Stimulated activated CD4-positive, alpha-beta T cell treated with anti-CD3 and anti-CD28 coated beads, Interleukin-1b, Interleukin-23, amount 100 ng/mL, for 1 hour (primary cell): ENCODE measurements at places on chromosomes 5 and 9.

GRCh38 chr9:764986-765385 lies 76.5 kb upstream of the DMRT1 start:
- no peak for DNase-seq

GRCh38 chr5:81750308-81751008 lies 439 bp downstream of the SSBP2 start:
- DNase-seq, result no peak

DNA sequence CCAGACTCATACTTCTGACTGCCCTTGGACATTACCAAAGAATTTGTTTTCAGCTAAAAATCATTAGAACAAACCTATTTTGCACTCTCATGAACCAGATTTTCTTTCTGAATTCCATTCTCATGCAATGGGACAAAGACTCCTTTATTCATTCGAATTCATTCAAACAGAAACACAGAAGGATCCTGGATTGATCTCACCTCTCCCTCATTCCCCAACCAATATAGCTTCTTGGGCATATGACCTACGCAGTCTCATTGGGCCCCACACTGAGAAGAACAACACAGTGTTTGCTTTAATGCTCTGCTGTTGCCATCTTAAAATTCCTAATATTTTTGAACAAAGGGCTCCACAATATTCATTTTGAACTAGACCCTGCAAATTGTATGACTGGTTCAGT lies 392.4 kb downstream of the CTNND2 start:
- DNase-seq, result no peak

DNA sequence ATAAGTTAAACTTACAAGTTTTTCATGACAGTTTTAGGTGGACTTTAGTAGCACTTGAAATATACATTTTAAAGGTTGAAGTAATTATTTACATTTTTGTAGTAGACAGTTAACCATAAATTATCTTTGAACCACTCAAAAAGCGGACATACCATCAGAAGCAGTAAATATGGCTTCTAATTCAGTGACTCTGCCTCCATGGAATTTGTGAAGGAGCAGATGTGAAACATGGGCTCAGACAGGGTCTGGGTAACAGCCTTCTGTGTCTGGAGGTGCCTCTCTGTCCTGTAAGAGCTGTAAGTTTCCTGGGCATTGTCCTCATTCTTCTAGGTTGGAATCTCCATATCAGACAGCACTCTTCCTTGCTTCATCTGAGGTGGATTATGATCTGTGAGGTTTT lies 12.4 kb downstream of the RLN2 start:
- no peak for DNase-seq

DNA sequence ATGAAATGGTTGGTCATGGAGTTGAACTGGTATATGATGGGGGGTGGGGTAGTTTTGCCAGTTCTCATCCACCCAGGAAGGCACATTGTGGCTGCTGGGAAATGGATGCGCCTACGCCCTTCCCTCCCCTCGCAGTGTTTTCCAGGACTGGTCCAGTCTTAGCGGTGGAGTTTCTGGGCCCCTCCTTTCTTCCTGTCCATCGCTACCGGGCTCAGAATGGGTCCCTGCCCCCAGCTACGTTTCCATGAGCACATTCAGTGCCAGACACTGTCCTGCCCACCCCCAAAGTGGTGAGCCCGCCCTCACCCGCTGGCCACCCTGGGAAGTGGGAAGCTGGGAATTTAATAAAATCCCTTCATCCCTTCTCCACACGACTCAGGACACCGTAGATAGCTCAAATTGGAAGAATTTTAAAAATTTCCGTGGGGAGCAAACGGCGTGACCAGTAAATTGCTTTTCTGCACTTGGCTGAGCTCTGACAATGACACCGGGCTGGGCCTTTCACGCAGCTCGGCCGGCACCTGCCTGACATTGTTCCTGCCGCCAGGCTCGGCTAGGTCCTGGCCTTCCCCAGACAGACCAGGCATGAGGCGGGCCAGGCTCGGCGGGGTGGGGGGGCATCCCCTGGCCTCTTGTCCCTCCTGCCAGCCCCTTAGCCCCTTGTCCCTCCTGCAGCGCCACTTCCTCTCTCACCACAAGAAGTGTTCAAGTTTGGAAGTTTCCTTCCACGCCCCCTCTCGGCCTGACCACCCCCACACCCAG lies 3.6 kb downstream of the FGF18 start:
- DNase-seq, result no peak

- no peak for DNase-seq
These were observed 36.3 kb upstream of the SETD9 start for GRCh38 chr5:56873056-56873455.

DNA sequence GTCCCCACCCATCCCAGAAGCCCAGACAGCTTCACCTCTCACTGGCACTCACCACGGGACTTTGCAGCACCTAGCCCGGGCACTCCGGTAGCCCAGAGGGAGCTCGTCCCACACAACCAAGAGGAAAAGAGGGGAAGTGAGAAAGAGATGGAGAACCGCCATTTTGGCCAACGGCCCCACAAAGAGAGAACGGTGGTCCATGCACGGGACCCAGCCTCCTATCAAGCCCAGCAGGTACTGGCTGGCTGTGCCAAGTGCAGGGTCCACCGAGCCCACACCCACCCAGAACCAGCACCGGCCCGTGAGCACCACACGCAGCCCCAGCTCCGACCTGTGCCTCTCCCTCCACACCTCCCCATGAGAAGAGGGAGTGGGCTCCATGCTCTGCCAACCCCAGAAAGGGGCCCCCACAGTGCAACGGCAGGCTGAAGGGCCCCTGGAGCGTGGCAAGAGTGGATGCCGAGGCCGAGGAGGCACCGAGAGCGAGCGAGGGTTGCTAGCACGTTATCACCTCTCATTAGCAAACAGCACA lies 78.5 kb upstream of the GCNT4 start:
- no peak for DNase-seq

DNA sequence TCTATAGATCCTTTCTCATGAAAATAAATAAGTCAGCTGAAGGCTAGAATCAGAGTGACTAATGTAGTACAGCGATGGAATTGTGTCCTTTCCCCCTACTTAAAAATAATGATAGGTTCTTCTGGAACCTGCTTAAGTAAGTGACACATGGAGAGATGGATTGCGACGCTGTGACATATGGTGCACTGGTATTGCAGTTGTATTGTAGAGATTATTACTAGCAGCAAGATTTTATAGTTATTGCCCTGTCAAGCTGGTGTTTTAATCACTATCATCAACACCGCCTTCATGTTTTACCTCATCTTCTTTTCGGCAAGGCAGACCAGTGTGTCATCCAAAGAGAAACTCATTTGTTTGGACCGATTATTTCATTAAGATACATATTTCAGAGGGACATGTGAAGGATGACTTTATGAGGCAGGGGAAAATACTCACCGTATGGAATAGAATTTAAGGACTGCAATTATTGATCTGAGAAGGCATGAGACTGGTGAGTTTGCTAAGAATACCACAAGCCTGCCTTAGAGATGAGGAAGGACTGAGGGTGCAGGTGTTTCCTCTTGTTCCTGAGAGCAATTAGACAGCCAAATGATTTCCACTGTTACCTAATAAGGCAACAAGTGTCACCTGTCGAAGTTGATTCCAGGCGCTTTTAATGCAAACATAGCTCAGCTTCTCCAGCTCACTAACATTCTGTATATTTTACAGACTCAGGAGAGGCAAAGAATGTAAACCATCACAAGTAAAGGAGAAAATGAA lies 1855.5 kb downstream of the MAT2B start:
- no peak for DNase-seq

DNA sequence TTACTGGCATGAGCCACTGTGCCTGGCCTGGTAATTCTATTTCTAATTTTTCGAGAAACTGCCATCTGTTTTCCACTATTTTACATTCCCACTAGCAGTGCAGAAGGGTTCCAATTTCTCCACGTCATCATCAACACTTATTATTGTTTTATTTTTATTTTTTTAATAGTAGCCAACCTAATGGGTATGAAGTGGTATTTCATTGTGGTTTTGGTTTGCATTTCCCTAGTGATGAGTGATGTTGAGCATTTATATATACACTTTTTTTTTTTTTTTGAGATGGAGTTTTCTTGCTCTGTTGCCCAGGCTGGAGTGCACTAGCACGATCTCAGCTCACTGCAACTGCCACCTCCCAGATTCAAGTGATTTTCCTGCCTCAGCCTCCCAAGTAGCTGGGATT lies 28.3 kb downstream of the WWC1 start:
- DNase-seq, result no peak

- DNase-seq, result no peak
These were observed 34.3 kb downstream of the CENPP start for GRCh38 chr9:92360083-92360482.

DNA sequence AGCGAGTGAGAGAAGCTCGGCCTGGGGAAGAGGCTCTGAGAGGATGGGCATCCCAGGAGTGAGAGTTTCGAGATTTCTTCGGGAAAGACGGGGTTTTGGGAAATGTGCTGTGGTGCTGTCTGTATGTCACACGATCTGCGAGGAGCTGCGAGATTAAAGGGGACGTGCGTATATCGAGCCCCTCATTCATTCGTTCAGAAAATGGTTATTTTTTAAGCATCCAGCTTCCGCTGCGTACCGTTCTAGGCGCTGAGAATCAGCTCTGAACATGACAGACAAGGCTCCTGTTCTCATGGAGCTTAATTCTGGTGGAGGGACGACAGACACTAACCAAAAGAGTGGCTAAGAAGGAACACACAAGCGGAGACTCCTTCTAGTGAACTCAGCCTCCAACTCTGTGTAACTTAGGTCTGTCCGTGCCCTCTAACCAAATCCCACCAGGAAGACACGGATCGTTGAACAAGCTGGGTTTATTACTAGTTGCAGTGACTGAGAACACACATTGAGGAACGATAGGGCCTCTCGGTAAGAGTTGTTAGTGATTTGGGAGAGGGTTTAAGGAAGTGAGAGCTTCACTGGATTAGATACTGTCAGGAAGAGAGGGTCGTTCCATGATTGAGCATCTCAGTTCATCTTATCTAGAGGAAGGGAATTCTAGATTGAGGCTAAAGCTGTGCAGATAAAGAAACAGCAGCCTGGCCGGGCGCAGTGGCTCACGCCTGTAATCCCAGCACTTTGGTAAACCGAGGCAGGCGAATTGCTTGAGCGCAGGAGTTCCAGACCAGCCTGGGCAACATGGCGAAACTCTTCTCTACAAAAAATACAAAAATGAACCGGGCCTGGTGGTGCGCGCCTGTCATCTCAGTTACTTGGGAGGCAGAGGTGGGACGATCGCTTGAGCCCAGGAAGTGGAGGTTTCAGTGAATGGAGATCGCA lies 1.0 kb upstream of the FBXW11 start:
- no peak for DNase-seq

GRCh38 chr9:128495296-128495695 lies 9.2 kb upstream of the GLE1 start:
- no peak for DNase-seq

DNA sequence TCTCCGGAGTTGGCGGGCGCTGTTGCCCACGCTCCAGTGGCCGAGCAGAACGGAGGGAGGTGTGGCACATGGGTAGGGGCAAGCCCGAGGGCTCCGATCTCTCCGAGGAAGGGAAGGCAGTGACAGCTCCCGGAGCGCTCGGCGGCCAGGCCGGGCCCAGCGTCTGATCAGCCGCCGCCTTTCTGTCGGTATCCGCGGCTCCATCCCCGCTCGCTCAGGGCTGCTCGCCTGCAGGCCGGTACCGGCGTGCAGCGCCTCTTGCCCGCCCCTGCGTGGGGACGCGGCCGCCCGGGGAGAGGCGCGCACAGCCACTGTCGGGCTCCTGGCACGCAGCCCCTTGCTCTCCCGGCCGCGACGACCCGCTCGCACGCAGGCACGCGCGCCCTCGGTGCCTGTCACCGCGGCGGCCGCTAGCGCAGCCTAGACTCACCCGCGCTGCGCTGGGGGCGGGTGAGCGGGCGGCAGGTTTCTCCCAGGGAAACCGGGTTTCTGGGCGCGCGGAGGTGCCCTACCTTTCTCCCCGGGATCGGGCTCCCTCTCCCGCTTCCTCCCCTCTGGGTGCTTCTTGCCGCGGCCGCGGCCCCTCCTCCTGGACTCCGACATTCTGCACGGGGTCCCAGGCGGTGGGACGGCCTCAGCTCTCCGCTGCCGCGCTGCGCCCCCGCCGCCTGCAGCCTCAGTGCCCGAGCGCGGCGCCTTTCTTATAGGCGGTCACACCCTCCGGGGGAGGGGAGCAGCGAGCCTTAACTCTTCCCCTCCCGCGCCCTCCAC lies 108.4 kb downstream of the PSD2 start:
- no peak for DNase-seq

DNA sequence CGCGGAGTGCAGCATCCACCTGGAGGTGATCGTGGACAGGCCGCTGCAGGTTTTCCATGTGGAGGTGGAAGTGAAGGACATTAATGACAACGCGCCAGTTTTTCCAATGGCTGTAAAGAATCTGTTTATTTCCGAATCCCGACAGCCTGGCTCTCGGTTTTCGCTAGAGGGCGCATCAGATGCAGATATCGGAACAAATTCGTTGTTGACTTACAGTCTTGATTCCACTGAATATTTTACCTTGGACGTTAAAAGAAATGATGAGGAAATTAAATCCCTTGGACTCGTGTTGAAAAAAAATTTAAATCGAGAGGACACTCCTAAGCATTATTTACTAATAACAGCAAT lies 611 bp downstream of the PCDHA3 start:
- DNase-seq, result no peak

DNA sequence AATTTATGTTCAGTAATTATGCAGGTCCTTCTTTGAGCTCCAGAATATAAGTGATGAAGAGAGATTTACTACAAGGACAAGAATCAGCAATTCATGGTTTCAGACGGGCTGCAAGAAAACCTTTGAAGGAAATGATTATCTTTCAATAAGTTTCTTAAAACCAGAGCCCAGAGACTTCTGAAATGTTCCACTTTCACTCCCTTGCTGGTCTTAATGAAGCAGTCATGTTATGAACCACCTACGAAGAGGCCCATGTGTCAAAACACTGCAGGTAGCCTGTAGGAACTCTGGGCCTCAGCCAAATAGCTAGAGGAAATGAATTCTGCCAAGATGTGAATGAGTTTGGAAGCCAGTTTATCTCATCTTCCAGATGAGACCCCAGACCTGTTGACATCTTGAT lies 505.9 kb upstream of the MEF2C start:
- DNase-seq, result no peak

- DNase-seq, result no peak
These were observed 73.5 kb upstream of the LRRTM2 start for GRCh38 chr5:138948471-138949222.

- no peak for DNase-seq
These were observed 64.5 kb downstream of the DENND1A start for GRCh38 chr9:123865226-123866000.

DNA sequence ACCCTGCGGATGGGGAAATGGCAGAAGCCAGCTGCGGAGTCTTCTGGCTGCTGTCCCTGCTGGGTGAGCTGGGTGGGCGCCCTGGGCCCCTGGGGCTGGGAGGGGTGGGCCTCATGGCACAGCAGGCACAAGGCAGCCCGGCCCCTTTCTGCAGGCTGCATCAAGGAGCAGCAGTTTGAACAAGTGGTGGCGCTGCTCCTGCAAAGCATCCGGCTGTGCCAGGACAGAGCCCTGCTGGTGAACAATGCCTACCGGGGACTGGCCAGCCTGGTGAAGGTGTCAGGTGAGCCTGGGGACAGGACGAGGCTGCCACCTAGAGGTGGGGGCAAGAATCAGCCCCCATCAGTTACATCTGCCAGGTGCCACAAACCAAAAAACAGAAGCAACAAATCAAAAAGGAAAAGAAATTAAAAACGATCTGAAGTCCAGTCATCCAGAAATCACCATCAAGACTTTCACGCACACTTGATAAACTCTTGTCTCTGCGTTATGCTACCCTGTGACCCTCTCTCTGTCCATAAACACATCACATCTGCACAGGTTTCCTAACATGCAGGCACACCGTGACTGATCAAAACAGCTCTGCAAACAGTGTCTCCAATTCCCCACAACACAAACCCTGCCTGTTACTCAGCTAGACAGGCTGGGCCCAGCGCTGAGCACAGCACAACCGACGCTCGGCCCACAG lies 13.9 kb downstream of the REXO4 start:
- DNase-seq, result peak; percentile 39
